ENCODE measurements at places on chromosomes 3 and 15.

GRCh38 chr3:176469694-176470205, 727.5 kb downstream of the TBL1XR1 start:
- no peaks in the 10 kb centered on the region for H3K36me3 ChIP-seq
- H3K27ac ChIP-seq: no peak overlapping the region
- H3K27me3 ChIP-seq: no peaks in the 10 kb centered on the region
- H3K4me3 ChIP-seq: no peak overlapping the region
- no peak for DNase-seq

- H3K36me3 ChIP-seq: peaks cover 39% of the 10 kb centered on the region
- no peaks in the 10 kb centered on the region for H3K27me3 ChIP-seq
- no peak for DNase-seq
- H3K4me3 ChIP-seq: no peak overlapping the region
These were observed 62.4 kb downstream of the IFT57 start for GRCh38 chr3:108159865-108160264.

- peaks cover 2% of the 10 kb centered on the region for H3K27me3 ChIP-seq
- no peak overlapping the region for H3K27ac ChIP-seq
- H3K4me1 ChIP-seq: no peaks in the 10 kb centered on the region
- H3K4me3 ChIP-seq: no peak overlapping the region
These were observed 858.5 kb upstream of the CFAP20DC start for GRCh38 chr3:59908280-59908679.

DNA sequence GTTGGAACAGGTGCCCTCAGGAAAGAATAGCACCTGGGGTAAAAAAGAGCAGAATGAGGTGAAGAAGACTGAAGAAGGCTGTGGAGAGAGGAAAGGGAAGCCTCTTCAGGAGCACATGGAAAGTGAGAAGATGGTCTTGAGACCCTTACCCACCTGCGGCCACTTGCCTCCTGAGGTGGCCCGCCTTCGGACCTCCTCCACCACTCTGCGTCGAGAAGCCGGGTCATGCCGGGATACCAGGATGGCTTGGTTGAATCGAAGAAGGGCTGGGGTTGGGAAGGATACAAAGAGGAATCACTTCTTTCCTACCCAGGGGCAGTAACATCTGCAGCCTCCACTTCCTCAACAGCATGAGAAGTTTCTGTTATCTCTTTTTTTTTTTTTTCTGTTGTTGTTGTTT, 3.0 kb downstream of the LPCAT4 start:
- no peak overlapping the region for H3K27ac ChIP-seq
- no peak overlapping the region for H3K4me3 ChIP-seq
- no peak for DNase-seq
- peaks cover 32% of the 10 kb centered on the region for H3K4me1 ChIP-seq

- H3K36me3 ChIP-seq: no peaks in the 10 kb centered on the region
- peaks cover 22% of the 10 kb centered on the region for H3K4me1 ChIP-seq
- no peak for DNase-seq
- no peak overlapping the region for H3K27ac ChIP-seq
- H3K4me3 ChIP-seq: no peak overlapping the region
- H3K27me3 ChIP-seq: no peaks in the 10 kb centered on the region
These were observed 77.6 kb downstream of the EDEM1 start for GRCh38 chr3:5264896-5265770.

GRCh38 chr3:134018850-134019249, 10.9 kb downstream of the SLCO2A1 start:
- peaks cover 2% of the 10 kb centered on the region for H3K27me3 ChIP-seq
- no peak overlapping the region for H3K27ac ChIP-seq
- DNase-seq: no peak
- no peak overlapping the region for H3K4me3 ChIP-seq

DNA sequence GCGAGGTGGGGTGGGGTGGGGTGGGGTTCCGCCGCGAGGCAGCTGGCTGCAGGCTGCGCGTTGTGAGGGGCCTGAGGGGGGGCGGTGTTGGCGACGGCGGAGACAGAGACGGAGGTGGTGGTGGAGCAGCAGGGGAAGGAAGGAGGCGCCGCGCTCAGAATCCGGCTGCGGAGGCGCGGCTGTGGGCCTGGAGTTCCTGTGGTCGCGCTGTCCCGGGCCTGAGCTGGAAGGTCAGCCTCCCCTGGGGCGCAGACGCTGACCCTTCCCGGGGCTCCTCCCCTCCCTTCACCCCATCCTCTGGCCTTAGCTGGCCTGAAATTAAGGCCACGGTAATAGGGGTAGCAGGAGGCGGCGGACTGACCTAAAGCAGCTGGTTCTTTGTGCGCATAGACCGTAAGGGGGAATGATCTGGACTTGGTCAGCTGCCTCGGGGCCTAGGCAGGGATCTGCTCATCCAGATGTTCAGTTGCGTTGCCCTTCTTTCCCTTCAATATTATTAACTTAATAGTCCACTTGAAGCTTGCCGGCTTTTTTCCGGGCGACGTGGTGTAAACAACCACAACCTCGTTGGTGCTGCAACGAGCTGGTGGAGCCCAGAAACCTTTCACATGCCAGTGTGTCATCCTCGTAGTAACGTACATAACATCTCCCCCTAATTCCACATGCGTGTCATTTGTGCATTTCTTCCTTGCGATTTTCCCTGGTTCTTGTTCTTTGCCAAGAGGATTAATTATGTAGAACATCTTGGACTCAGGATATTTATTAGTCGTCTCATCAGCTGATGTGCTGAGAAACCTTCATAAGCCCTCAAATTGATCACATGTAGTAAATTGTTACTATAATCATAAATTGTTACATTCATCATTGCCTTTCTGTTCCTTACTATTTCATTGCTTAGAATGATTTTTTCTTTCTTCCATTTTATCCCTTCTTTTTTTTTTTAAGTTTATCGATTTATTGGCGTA, 626 bp downstream of the SEC62 start:
- no peak for DNase-seq
- H3K36me3 ChIP-seq: peaks cover 46% of the 10 kb centered on the region

GRCh38 chr15:63719281-63719680, 114.5 kb downstream of the HERC1 start:
- no peak for DNase-seq
- H3K4me3 ChIP-seq: no peak overlapping the region
- no peaks in the 10 kb centered on the region for H3K27me3 ChIP-seq

GRCh38 chr3:95036526-95037021, 973.7 kb downstream of the NSUN3 start:
- H3K4me3 ChIP-seq: no peak overlapping the region
- no peak for DNase-seq
- H3K27me3 ChIP-seq: no peaks in the 10 kb centered on the region
- H3K4me1 ChIP-seq: no peaks in the 10 kb centered on the region
